ENCODE measurements at places on chromosomes 1 and 21.

DNA sequence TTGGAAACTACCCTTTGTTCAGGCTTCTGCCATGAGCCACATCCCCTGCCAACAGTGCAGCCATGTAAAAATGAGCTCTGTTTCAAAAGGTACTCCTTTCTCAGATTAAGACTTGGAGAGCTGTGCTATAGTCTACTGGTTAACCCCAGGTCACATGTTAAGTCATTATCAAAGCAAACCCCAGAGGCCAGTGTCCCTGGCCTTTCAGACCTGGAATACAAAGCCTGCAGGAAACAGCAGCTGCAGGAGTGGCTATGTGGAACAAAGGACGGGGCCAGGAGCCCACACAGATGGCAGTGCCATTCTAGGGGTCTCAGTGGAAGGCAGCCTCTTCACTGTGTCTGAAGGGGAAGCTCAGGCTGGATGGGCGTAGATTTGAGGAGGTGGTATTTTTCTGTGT, 6.7 kb downstream of the ZNF496 start:
- no peak for DNase-seq

DNA sequence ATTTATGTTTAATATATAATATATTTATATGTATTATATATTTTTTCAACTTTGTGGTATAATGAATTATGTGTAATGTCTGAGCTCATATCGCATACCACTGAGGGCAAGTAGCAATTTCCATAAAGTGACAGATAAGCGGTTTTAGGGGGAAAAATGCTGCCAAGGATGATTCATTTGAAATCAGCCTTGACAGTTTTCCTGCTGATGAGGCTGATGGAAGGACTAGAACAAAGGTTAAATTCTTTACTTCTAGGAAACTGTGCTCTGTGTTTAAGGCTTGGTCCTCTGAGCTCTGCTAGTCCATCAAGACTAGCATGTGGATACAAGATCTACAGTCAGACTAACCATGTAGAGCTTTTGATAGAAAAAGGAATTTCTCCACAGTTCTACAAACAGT, 19.3 kb upstream of the DDAH1 start:
- no peak for DNase-seq

DNA sequence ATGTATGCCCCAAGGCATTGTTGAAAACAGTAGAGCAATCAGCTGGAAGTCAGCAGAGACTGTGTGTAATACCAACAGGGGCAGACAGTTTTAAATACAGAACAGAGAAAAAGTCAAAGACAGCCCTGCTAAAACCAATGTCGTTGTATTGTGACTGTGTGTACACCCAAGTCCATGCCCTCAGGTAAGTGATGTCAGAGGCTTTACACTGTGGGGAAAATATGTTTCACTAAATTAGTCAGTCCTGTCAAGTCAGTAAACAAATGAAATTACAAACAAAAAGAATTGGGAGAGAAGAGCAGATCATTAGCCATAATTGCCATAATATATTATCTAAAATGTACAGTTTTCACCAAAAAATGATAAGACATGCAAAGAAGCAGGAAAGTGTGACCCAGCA, 2.4 kb upstream of the CYP2J2 start:
- DNase-seq: no peak

GRCh38 chr1:6591222-6591621, 11.4 kb downstream of the ZBTB48 start:
- no peak for DNase-seq

GRCh38 chr1:188782220-188782841, 1695.3 kb downstream of the BRINP3 start:
- DNase-seq: peak; percentile 60

DNA sequence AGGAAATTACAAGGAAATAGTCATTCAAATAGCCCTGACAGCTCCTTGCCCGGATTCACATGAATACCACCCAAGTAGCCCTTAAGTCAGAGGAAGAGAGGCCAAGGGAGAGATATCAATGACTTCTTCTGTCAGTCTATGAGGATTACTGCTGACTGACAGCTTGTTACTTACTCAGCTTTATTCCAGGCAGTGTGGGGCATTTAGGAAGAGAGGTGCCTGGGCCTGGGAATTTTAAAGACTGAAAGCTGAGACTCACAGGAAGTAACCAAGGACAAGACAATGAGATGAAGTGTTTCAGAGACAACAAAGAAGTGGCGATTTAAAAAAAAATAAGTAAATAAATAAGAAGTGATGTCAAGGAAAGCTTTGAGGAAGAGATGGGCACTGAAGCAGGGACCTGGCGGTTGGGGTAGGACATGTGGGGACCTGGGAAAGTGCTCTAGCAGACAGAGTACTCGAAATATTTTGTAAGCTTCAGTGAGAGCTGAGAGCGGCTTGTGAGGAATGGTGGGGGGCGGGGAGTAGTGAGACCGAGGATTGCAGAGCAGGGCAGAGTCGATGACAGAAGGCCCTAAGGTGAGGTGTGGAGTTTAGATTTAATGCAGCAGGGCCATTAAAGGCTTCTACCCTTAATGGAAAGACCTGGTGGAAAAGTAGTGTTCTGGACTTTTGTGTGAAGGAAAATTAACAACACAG, 58.9 kb downstream of the ST3GAL3 start:
- DNase-seq: no peak

GRCh38 chr1:44330935-44331334, 24.1 kb downstream of the ERI3 start:
- no peak for DNase-seq

- DNase-seq: no peak
Observed at GRCh38 chr1:3064296-3064850, 4.6 kb upstream of the PRDM16 start.

- no peak for DNase-seq
Observed at GRCh38 chr1:84301785-84302385, 377 bp downstream of the SAMD13 start.

DNA sequence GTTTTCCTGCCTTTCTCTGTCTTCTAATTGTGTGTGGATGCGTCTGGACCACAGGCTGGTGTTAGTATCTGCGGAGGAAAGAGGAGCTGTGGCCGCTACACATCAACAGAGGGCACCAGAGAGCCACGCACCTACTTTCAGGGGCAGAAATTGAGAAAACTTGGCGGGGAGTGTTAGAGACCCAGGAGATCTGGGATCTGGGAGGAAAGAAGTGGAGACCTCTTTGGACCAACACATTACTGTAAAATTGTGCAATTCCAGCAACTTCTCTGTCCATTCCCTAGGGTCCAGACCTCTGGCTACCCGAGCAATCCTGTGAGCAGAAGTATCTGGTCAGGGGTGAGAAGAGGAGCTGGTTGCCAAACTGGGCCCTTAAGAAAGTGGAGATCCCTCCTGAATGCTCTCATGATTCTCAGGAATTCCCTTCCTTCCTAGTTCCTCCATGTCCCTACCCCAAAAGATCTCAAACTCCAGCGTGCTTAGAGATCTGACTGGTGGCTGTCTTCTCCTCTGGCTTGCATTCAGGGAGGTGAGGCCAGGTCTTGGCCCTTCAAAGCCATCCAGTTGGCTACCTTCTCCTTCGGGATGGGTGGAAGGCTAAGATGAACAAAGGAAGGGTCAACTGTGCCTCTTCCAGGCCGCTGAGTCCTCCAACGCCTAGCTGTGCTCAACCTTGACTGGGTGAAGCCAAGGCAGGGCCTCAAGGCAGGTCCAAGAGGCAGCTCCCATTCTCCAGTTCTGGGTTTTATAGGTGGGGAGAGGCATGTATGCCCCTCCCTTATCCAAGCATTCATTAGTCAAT, 1.2 kb upstream of the KIRREL1 start:
- DNase-seq: peak; percentile 65

DNA sequence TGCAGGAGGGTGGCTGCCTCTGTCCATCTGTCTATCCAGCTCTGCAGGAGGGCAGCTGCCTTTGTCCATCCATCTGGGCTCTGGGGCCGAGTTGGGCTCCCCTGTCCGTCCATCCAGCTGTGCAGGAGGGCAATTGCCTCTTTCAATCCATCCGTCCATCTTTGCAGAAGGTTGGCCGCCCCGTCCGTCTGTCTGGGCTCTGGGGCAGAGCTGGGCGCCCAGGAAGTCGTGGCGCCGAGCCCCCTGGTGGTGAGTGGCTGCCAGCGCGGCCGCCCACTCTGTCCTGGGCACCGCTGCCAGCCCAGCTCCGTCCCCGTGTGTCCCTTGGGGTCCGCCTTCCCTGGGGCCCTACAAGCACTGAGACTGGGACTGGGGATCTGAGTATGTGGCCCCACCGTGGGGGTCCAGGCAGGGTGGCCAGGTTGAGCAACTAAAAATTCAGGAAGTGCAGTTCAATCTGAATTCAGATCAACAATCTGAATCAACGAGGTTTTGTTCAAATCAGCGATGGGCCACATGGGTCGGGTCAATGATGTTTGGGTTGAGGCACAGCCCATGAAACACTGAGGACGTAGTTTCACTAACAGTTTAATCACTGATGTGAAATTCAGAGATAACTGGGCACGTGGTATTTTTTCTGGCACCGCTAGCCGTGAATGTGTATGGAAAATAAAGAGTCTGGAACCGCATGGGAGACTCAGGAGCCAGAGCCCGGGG, 99.1 kb upstream of the ACTRT2 start:
- DNase-seq: no peak

- no peak for DNase-seq
Observed at GRCh38 chr1:153789478-153790034, 14.3 kb downstream of the SLC27A3 start.

GRCh38 chr1:157952601-157953000, 40.8 kb upstream of the KIRREL1 start:
- DNase-seq: no peak

- DNase-seq: peak; percentile 72
Observed at GRCh38 chr1:167196166-167196565, 24.5 kb upstream of the POU2F1 start.

All from A172 (cell line).